ENCODE measurements at places on chromosomes 1 and 21.
A peak's percentile ranks its signal among the peaks of the same experiment; 100 is the strongest.

GRCh38 chr1:234975122-234975940 lies 153.3 kb downstream of the TOMM20 start:
- no peak overlapping the region for H3K4me3 ChIP-seq
- no peak for DNase-seq
- H3K36me3 ChIP-seq, result peaks cover 9% of the 10 kb centered on the region
- no peaks in the 10 kb centered on the region for H3K27me3 ChIP-seq
- H3K4me1 ChIP-seq, result peaks cover 50% of the 10 kb centered on the region

GRCh38 chr1:186421446-186421845 lies 39.5 kb downstream of the PDC start:
- no peak overlapping the region for H3K27ac ChIP-seq
- DNase-seq, result no peak
- no peaks in the 10 kb centered on the region for H3K4me1 ChIP-seq
- H3K27me3 ChIP-seq, result no peaks in the 10 kb centered on the region

DNA sequence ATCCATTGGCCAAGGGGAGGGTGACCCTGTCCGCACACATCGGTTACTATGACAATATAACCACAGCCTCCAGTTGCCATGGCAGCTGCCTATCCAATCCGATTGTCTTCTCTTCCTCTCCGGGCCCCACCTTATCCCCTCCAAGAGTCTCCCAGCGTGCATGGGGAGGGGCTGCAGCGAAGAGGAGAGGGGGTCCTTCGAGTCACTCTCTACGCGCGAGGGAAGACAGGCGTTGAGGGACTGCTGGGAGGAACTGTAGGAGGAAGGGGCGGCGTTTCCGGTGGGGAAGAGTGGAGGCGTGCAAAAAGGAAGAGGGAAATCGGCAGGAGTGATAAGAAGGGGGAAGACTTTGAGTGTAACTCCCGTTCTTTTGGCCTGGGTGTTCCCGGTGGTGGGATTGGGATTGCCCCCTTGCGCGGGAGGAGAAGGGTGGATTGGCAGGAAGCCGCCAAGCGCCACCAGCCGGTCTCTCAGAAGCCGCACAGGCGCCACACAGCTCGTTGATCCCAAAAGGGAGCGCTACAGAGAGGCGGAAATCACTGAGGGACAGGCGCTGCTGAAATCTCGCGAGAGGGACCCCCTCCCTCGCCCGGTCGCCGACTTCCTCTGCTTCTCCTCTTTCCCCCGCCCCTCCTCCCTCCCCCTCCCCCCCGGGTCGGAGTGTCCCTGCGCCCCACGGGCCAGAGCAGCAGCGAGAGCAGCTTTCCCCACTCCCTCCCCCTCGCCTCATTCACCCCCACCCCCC lies 384 bp upstream of the SMG7 start:
- DNase-seq, result peak; percentile 92
- no peaks in the 10 kb centered on the region for H3K27me3 ChIP-seq
- H3K36me3 ChIP-seq, result peaks cover 30% of the 10 kb centered on the region

DNA sequence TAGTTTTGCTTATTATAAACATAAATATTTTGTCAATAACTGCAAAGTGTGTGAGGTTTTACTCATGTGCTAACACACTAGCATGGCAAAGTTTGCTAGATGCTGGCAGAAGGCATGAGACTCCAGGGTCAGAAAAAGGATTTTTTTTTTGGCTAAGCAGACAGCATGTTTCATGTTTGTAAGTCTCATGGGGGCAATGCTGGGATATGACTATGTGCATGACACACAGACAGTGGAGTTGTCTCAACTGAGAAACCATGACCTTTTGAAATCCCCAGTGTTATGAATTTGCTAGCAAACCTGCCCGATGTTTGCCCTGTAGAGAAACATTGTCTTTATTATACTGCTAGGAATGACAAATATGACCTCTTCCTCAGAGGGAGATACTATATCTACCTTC lies 448.2 kb downstream of the BRINP3 start:
- no peak overlapping the region for H3K27ac ChIP-seq
- DNase-seq, result no peak
- peaks cover 6% of the 10 kb centered on the region for H3K36me3 ChIP-seq
- no peaks in the 10 kb centered on the region for H3K4me1 ChIP-seq

GRCh38 chr1:161935264-161935663 lies 88.4 kb downstream of the OLFML2B start:
- no peak overlapping the region for H3K27ac ChIP-seq
- peaks cover 21% of the 10 kb centered on the region for H3K4me1 ChIP-seq

DNA sequence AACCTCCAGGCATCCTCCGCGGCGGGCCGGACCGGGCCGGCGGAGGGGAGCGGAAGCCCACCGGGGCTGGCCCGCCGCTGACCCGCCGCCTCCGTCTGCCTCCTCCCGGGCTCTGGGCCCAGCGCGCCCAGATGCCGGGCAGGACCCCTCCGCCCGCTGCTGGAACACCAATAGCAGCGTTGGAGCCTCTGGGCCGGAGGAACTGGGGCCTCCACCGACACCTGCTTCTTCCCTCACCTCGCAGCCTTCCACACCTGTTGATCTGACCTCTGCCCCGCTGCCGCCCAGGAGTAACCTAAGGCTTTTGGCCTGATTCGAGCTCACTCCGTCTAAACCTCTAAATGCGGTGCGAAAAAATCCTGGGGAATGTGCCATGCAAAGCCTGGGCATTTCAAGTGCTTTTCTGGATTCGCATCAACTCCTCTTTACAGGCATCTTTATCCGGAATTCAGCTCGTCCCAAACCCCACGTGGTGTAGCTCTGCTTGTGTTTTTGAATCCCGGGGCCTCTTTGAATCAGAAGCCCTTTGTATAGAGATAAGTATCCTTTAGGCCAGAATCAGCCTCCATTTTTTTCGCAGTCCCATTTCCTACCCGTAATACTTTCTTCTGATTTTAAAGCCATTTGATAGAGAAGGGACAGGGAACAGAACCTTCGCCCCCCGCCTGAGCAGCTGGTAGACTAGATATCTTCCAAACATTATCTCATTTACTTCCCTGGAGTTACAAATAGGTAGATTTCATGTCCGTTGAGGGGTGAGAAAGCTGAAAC lies 680 bp upstream of the CNN3 start:
- no peak overlapping the region for H3K27ac ChIP-seq
- H3K27me3 ChIP-seq, result peaks cover 60% of the 10 kb centered on the region
- H3K4me1 ChIP-seq, result peaks cover 16% of the 10 kb centered on the region
- peak overlapping the region; percentile 84 for H3K4me3 ChIP-seq

DNA sequence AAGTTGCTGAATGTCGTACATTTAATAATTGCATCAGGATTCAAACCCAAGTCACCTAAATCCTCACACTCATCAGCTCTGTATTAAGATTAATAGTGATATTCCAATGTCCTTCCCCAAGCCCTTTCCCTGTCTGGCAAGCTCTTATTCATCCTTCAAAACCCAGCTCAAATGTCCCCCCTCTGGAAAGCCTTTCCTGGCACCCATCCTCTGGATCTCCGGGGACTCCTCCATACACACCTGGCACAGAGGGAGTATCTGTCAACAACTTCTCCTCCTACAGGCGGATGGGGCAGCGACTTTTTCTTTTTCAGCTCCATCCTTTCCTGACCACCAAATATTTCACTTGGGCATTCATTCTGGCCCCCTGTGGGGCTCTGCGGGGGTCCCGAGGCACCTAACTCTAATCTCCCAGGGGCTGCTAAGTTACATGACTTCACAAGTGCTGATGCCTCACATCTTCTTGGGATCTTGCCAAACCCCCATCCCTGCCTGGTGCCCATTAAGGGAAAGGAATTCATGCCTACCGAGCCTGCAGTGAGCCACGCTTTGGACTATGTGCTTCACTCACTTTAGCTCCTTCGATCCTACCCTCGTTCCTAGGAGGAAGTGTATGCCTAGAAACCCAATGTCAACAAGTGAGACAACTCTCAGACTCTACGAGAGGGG lies 15.2 kb downstream of the TINAGL1 start:
- peaks cover 5% of the 10 kb centered on the region for H3K4me1 ChIP-seq
- no peak overlapping the region for H3K27ac ChIP-seq
- H3K27me3 ChIP-seq, result peaks cover 57% of the 10 kb centered on the region
- H3K36me3 ChIP-seq, result no peaks in the 10 kb centered on the region
- H3K4me3 ChIP-seq, result no peak overlapping the region

DNA sequence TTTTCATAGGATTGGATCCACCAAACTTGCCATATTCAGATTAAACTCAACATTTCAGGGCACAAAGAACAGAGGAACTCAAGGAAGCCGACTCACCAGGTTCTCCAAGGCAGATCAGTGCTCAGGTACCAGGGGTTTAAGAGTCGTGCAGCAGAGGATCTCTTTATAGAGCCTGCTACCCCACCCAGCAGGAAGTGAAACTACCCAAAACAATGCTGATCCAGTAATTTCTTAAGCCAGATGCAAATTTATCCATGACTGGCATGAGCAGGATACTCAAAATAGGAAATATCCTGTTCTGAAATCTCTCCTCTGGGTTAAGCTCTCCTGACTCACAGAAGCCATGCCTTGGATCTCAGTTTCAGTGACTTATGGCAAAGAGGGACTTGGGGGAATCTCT lies at the start of gene SPRR2A:
SPRR2A (minus strand) TSS at position 138 of the 400 bp plus-strand sequence. CDS start 777 bp downstream, outside the sequence.
- H3K27me3 ChIP-seq, result peaks cover 52% of the 10 kb centered on the region
- no peaks in the 10 kb centered on the region for H3K36me3 ChIP-seq
- no peak within 1 kb of the TSS for H3K27ac ChIP-seq
- H3K4me3 ChIP-seq, result no peak within 1 kb of the TSS

DNA sequence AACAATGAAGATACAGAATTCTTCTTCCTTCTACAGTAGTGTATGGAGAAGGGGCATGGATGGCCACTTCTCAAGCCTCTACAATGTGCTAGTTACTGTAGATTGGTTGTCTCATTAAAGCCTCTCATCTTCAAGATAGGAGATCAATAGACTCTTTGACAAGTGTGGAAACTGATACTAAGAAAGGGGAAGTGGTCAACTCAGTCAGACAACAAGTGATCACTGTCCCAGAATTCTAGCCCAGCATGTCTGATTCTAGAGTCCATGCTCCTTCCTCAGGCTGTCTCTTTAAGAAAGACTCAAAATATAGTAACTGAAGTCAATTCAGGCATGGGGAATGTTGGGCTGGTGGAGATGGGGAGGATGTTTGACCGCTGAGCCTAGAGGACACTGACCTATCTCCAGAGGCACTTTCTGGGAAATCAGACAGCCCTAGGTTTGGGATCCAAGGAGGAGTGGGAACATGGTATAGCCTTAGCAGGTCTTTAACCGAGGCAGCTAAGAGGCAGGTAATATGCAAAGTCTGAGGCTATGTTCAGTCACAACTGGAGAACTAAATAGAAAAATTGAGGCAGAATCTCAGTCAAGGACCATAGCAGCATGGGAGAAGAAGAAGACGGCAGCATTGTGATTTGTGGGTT lies 39.3 kb upstream of the EYA3 start:
- H3K27me3 ChIP-seq, result peaks cover 23% of the 10 kb centered on the region
- no peak overlapping the region for H3K4me3 ChIP-seq
- DNase-seq, result no peak
- H3K36me3 ChIP-seq, result no peaks in the 10 kb centered on the region
- H3K27ac ChIP-seq, result peak overlapping the region; percentile 62
- H3K4me1 ChIP-seq, result no peaks in the 10 kb centered on the region

- H3K27ac ChIP-seq, result no peak overlapping the region
- no peak overlapping the region for H3K4me3 ChIP-seq
- H3K4me1 ChIP-seq, result no peaks in the 10 kb centered on the region
- DNase-seq, result no peak
- H3K36me3 ChIP-seq, result peaks cover 86% of the 10 kb centered on the region
- no peaks in the 10 kb centered on the region for H3K27me3 ChIP-seq
Observed at GRCh38 chr1:201859424-201859823, 29.3 kb upstream of the SHISA4 start.

DNA sequence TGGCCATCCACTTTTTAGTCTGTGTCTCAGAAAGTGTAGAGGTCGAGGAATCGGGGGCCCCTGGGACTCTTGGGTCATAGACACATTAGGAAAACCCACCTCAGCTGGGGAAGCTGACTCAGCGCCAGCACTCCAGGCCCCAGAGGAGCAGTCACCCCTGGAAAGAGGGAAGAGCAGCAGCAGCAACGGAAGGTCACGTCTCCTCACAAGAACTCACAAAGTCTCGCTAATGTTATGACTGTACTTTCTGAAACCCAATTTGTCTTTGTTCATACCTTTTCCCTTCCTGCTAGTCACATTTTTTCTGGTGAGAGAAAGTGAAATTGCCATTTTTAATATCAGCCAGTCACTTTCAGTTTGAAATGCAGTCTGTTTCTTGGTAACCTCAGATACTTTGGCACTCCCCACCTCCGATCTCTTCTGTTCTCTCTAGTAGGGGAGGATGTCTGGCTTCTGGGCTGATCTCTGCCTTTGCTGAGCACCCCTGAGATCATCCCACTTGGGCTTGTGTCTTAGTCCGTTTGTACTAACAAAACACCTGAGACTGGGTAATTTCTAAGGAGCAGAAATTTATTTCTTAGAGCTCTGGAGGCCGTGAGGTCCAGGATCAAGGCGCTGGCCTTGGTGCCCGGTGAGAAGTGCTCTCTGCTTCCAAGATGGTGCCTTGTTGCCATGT lies 6.0 kb upstream of the NLRP3 start:
- H3K4me1 ChIP-seq, result peaks cover 31% of the 10 kb centered on the region
- peak overlapping the region; percentile 95 for H3K27ac ChIP-seq
- DNase-seq, result peak; percentile 11
- peak overlapping the region; percentile 75 for H3K4me3 ChIP-seq

GRCh38 chr21:41967708-41968107 lies 13.9 kb upstream of the C2CD2 start:
- no peak overlapping the region for H3K27ac ChIP-seq
- peaks cover 48% of the 10 kb centered on the region for H3K27me3 ChIP-seq
- H3K36me3 ChIP-seq, result no peaks in the 10 kb centered on the region
- no peak for DNase-seq
- H3K4me1 ChIP-seq, result no peaks in the 10 kb centered on the region

- DNase-seq, result peak; percentile 65
- peaks cover 2% of the 10 kb centered on the region for H3K36me3 ChIP-seq
- peak overlapping the region; percentile 17 for H3K4me3 ChIP-seq
- peaks cover 57% of the 10 kb centered on the region for H3K4me1 ChIP-seq
- peak overlapping the region; percentile 78 for H3K27ac ChIP-seq
- H3K27me3 ChIP-seq, result no peaks in the 10 kb centered on the region
Observed at GRCh38 chr1:116556289-116557006, 14.4 kb downstream of the CD58 start.

DNA sequence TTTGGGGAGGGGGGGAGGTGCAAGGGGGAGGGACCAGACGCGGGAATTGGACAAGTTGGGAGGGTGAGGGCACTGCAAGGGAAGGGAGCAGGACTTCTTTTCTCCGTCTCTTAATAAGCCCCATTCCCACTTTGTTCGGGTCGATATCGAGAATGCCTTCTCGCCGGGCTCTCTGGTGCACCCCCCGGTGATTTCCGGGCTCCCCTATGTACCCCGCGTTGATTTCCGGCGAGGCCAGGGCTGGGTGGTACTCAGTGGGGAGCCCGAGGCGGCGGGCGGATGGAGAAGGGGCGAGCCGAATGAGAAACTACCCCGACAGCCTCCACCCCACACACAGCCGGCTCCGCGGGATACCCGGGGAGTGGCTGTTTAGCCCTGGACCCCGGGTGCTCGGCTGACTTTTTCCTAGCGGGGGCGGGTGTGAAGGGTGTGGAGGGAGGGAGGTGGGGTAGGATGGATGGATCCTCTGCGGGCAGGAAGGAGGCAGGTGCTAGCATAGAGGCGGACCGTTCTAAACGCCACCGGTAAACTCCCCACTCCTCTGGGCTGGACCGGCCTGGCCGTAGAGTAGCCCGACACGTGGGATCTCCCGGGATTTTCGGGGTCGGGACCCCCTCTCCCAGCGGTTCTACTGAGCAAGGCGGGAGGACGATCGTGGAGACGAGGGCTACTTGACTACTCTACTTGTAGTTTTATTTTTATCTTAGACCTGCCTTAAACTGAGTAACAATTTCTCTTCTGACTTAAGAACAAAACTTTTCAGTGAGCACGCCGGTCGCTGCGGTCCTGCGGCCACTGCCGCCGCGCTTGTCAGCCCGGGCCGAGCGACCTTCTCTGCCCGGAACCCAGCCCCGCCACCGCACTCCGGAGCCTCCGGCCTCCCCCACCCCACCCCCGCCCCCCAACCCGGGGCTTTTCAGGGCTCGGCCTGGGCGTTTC lies 1.0 kb downstream of the RNF220 start:
- H3K4me3 ChIP-seq, result peak overlapping the region; percentile 91
- peaks cover 18% of the 10 kb centered on the region for H3K4me1 ChIP-seq
- peaks cover 54% of the 10 kb centered on the region for H3K27me3 ChIP-seq
- peak overlapping the region; percentile 38 for H3K27ac ChIP-seq
- DNase-seq, result peak; percentile 31
- peaks cover 21% of the 10 kb centered on the region for H3K36me3 ChIP-seq

Measured in effector memory CD8-positive, alpha-beta T cell (primary cell).